ENCODE measurements at places on chromosomes 13 and 19.

DNA sequence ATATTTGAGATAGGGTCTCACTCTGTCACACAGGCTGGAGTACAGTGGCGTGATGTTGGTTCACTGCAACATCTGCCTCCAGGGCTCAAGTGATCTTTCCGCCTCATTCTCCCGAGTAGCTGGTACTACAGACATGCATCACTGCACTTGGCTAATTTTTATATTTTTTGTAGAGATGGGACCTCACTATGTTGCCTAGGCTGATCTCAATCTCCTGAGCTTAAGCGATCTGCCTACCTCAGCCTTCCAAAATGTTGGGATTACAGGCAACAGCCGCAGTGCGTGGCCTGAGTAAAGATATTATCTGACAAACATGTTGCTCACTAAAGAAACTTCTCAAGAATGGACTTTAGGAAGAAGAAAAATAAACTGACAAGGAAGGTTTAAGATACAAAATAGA, 125.4 kb upstream of the ABCC4 start:
- DNase-seq = no peak

- DNase-seq = peak; percentile 93
Measured at GRCh38 chr19:24086974-24087595, at the start of gene ZNF254. ZNF254 (plus strand) TSS chr19:24087187; CDS start chr19:24087308, 121 bp downstream.

- no peak for DNase-seq
Measured at GRCh38 chr19:5651361-5651760, 28.5 kb downstream of the SAFB start.

DNA sequence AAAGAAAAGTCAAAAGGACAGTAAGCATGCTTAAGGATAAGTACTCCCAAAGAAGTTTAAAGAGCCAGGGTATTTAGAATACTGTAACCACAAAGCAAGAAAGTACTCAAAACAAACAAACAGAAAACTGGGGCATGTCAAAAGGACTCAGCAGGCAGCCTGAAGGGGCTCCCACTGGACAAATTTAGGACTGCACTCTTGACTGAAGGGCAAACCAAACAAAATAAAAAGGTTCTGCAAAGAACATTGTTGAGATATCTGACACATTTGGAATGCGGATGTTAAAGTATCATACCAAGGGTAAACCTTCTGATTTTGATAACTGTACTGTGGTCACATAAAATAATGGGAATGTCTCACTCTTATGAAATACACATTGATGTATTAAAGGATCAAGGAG, 157.4 kb downstream of the TNFSF13B start:
- no peak for DNase-seq

DNA sequence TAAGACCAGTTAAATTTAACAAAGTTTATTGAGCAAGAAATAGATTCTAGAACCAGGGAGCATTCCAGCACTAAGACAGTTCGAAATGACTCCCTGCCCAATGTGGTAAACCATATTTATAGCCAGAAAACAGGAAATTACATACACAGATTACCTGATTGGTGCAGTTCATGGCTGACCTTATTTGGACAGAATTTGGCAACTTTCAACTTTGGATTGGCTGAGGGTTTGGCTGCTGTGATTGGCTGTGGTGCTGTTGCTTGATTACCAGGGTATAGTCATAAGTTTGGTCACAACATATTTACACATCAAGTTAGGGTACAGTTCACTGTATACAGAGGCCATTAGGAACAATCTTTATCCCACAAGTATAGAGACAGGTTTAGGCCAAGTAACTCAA, 984.8 kb upstream of the MIR17HG start:
- no peak for DNase-seq

DNA sequence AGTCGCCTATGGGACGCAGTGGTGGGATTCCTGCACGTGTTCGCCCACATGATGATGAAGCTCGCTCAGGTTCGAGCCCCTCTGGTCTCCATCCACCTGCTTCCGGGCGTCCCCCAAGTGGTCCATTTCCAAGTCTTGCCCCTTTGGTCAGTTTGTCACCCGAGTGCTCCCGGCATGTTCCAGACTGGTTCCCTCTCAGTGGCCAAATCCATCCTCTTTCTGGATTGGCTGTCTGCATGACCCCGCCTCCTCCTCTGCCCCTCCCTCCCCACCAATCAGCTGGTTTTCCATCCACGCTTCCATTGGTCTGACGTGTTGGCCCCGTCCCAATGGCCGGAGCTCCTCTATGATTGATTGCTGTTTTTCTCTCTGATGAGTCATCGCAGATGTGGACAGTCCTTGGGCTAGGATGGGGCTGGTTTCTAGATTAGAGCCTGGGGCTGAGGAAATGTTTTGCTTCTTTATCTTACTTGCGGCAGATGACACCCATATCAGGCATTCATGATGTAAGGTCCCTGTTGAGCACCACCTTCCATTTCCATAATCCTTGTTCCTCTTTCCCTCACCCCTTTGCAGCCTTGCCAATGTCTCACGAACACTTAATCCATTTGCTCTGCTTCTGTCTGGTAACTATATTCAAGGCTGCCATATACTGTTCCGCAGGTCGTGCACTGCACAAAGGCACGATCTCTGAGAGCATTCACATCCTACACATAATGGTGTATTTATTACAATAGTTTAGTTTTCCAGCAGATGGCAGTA, 73.8 kb downstream of the MAP4K1 start:
- DNase-seq = peak; percentile 37

- no peak for DNase-seq
Measured at GRCh38 chr13:86710013-86710412, 910.8 kb upstream of the SLITRK6 start.

GRCh38 chr13:46124531-46124966, 19.7 kb upstream of the CPB2 start:
- no peak for DNase-seq

DNA sequence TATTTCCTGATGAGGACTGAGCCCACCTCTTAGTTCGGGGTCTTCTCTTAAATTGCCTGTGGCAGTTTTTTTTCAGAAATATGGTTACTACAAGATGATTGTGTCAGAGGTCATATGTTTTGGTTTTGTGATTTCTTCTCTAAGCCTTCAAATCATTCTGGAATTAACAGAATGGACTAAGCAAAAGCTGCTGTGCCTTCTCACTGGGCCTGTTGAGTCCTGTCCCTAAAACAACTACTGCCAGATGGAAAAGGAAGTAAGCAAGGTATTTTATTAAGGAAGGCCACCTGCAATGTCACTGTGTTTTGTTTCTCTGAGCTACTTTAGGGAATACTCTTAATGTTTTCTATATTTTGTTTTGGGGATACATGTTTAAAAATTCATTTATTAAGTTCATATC, 470.8 kb downstream of the PCDH20 start:
- DNase-seq = no peak

- DNase-seq = no peak
Measured at GRCh38 chr13:40061466-40062450, 406.3 kb downstream of the COG6 start.

GRCh38 chr13:93963266-93964145, 516.0 kb downstream of the DCT start:
- DNase-seq = peak; percentile 16

GRCh38 chr13:109743706-109744453, 42.5 kb downstream of the IRS2 start:
- DNase-seq = peak; percentile 73

DNA sequence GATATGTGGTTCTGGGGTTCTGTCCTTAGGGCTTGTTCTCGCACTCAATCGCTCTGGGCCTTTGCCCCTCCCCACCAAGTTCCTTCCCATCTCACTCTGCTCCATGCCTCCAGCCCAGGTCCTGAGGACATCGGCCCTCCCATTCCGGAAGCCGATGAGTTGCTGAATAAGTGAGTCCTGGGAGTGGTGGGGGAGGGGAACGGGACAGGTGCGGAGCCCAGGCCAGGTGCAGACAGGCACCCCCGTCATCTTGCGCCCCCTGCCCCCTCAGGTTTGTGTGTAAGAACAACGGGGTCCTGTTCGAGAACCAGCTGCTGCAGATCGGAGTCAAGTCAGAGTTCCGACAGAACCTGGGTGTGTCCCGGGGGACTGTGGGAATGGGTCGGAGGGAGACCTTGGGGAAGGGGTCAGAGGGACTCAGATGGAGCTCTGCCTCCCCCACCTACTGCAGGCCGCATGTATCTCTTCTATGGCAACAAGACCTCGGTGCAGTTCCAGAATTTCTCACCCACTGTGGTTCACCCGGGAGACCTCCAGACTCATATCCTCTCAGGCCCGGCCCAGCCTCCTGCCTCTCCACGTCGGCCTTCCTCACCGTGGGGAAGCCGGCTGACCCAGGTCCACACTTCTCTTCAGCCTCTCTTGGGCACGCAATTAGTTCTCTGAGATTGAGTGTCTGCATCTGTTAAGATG, 10.1 kb downstream of the FUZ start:
- DNase-seq = no peak

DNA sequence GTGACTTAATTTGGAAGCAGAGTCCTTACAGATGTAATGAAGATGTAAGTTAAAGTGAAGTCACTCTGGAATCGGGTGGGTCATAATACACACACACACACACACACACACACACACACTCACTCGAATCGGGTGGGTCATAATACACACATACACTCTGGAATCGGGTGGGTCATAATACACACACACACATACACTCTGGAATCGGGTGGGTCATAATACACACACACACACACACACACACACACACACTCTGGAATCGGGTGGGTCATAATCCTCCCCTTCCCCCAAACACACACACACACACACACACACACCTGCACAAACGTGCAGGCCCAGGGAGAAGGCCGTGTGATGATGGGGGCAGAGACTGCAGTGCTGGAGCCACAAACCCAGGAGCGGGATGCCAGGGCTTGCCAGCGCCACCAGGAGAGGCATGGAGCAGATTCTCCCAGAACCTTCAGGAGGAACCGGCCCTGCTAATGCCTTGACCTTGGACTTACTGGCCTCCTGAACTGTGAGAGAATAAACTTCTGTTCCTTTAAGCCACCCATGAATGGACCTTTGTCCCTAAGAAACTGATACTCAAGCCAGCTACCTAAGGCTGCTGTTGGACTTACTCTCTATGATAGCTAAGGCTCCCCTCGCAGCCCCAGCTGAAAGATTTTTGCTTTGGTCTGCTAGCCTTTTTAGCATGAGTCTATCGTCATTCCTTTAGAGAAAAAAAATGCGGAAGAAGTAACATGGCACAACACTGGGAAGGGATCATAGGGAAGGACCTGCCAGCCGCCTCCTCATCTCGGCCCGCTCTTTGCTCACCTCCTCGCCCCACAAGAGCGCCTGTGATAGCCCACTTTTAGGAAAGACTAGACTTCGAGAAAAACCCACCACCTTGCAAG, 136.2 kb upstream of the RNF113B start:
- DNase-seq = no peak

DNA sequence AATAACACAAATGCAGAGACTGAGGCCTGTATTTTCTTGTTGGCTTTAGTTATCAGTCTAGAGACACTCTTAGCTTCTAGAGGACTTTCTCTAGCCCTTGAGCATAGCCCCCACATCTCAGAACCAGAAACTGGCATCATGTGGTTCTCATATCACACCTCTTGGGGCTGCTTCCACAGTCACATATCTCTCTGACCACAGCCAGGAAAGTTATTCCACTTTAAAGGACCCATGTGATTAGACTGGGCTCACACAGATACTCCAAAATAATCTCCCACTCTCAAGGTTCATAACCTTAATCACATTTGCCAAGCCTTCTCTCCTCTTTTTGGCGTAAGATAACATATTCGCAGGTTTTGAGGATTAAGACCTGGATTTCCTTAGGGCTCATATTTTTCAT, 846.9 kb upstream of the MIR17HG start:
- DNase-seq = no peak

- no peak for DNase-seq
Measured at GRCh38 chr13:48221686-48222187, 11.3 kb upstream of the ITM2B start.

GRCh38 chr19:55831846-55832245, at the start of gene NLRP11:
NLRP11 (minus strand) TSS chr19:55831999; CDS start chr19:55818174, 13,825 bp downstream.
- DNase-seq = no peak

DNA sequence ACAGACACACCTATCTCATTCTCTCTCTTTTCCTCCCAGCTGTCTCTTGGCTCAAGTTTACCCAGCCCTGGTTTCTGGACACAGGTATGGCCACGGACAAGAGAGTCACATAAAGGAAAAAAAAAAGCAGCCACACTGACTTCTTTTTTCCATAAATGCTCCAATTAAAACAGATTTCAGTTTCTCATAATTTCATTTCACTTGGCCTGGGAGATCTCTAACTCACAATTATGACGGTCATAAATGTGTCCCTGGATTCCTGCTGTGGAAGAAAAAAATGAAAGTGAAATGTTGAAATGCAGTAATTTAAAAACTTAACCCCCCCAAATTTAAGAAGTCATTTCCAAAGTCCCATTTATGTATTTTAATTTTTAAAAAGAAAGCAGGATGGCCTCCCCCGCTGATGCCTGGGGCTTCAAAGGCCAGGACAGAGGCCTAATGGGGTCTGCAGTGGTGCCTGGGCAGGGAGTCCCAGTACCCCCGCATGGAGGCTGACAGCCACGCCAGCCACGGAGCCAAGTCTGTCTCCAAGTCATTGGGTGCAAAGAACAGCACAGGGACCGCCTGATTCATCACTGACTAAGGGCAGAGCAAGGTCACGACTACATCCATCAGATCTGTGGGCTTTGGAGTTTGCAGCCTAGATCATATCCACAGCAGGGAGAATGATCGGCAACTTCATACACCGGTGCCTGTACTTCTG, 79.7 kb downstream of the TSHZ3 start:
- DNase-seq = no peak

DNA sequence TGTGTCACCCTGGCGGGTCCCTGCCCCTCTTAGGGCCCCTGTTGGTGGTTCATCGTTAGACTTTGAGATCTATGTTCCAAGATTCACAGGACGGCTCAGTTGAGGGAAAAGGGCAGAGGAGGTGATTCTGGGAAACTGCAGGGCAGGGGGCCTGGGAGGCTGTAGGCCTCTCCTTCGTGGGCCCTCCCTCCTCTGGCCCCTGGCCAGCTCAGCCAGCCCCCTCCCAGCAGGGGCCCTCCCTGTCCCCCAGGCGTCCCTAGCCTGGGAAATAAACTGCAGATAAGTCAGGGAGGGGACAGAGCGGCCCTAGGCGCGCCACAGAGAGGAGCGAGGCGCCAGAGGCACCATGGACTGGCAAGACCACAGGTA, 6.5 kb downstream of the HIF3A start:
- no peak for DNase-seq

GRCh38 chr19:13762635-13763235, 1.6 kb upstream of the MRI1 start:
- no peak for DNase-seq

DNA sequence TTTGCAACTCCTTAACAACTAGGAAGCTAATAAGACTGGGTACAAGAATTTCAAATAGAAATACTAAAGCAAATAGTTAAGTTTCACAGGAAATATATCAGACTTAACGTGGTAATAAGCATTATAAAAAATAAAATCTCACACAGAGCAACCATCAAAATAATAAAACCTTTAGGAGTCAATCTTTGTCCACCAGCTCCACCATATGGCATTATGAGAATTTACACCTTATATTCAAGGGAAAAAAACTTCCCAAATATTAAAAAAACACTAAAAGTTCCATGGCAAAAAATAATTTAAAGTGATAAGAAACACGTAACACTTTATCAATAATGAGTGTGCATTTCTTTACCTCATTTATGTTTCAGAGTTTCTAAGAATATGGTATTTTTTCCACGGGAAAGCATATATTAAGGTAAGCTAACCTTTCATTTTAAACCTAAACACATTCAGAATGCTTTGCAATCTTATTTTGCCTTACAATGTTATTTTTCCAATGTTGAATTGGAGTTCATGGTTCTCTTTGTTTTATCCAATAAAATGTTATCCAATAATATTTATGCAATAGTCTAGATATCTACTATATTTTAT, 423.2 kb upstream of the SGCG start:
- DNase-seq = no peak
